Activated CD4-positive, alpha-beta T cell treated with anti-CD3 and anti-CD28 coated beads, Interleukin-2, amount 50 U/mL, for 1 hour (primary cell): ENCODE measurements at places on chromosomes 4 and X.

- peak; percentile 4 for DNase-seq
These were observed 152.0 kb upstream of the SLC4A4 start for GRCh38 chr4:71186566-71187403.

DNA sequence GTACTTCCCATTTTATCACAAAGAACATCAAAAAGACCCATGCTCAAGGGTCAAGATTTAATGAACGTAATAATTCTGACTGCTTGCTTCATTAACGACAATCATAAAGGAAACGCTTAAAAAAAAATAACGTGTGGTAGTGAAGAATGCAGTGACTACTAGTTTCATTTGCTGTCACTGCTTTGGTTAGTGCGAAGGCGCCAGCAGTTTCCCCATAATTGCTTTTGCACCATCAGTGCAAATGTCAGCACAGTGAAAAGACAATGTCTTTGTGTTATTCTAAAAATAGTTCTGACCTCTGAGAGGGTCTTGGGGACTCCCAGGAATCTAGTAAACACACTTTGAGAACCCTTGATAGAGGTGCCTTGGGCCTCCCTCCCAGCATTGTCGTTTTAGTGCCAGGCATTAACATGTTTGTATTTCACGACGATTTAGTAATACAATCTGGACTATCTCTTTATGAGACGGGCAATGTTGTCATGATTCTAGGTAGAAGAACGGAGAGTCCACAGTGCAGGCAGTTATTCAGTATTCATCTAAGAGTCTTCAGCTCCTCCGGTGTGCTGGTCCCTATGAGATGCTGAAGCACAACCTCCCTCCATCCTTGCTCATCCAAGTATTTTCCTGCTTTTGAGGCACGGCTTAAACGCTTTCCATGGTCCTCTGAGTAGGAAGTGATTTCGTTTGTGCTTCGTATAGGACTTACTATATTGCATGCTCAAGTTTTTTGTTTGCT lies 71.0 kb downstream of the AFF1 start:
- DNase-seq = no peak

- no peak for DNase-seq
These were observed 5.2 kb downstream of the PPAT start for GRCh38 chr4:56430203-56430602.

DNA sequence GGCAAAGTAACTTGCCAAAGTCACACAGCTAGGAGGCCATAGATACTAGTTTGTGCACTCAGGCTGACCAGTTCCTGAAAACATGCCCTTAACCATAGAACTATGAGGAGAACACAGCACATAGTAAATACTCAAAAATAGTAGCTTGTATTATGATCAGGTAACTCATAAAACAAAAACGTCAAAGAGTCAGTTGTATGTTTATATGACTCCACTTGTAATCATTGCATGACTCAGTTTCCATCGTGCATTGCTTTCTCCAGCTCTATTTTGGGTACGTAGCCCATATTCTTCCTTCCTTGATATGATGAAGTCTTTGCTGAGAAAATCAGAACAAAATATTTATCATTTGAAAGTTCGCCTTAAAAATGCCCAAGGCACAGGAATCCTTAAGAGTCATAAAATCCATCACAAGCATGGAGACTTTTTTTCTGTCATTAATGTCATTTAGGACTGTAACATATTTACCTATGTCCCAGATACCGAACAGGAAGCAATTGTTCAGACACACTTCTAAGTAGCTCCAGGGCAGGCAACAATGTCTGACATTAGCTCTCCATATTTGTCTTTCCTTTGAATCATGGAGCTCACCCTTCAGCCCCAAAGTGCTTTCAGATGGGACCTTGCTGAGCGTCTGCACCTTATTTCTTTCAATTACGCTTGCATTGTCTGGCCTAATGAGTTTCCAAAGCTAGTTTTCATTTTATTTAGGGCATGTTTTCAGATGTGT lies 11.2 kb upstream of the MID1 start:
- no peak for DNase-seq

GRCh38 chr4:81913427-81913879 lies 441.7 kb upstream of the RASGEF1B start:
- DNase-seq = peak; percentile 42

DNA sequence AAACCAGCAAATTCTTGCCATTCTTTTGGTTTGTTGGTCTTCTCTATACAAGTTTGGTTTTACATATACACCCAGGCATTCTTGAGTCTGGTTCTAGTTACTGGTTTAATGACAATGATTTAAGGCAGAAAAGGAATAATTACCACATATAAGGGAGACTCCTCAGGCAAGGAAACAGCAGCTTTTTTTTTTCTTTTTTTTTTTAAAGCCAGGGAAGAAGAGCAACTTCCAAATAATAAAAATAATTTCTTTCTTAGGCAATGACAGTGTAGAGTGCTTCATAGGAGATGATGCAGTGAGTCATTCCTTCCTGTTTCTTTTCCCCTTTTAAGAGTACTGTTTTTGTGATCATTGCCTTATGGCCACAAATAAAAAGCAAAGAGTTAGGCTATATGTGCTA lies 289.7 kb downstream of the DKK2 start:
- no peak for DNase-seq

- no peak for DNase-seq
These were observed 35.2 kb downstream of the ARHGEF6 start for GRCh38 chrX:136745215-136746173.

DNA sequence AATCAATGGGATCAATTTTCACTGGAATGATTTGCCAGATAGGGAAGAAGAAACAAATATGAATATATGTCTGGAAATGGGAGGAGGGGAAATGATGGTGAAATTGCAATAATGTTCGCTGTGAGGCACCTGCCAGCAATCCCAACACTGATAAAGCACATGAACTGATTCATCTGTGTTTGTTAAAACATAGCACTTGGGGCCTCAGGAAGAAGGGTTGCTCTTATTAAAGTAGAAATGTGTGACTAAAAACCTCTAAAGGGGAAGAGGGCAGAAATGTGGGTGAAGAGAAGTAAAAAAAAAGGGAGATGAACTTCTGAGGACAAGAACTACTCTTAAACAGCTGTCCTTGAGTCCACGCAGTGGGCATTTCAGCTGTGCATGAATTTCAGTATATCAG lies 101.4 kb downstream of the C4orf51 start:
- DNase-seq = no peak

- no peak for DNase-seq
These were observed 42.9 kb downstream of the EVC start for GRCh38 chr4:5753766-5754528.

DNA sequence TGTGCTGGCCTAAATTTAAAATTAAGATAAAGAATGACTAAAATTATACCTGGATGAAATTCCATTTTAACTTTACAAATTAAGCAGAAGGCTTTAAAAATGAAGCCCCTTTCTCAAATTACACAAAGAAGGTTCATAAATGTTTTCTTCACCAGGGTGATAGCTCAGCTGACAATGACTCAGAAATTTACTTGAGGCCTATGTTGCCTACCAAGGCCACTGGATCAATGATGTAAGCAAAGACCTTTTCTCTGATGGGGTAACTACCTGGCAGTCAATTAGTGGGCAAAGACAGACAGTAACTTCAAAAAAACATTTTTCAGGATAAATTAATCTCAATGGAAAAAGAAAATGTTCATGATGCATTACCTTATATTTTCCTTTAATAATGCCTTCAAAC lies 23.9 kb upstream of the GPR34 start:
- DNase-seq = no peak

GRCh38 chr4:37453281-37453998 lies 208.9 kb downstream of the NWD2 start:
- DNase-seq = peak; percentile 26

DNA sequence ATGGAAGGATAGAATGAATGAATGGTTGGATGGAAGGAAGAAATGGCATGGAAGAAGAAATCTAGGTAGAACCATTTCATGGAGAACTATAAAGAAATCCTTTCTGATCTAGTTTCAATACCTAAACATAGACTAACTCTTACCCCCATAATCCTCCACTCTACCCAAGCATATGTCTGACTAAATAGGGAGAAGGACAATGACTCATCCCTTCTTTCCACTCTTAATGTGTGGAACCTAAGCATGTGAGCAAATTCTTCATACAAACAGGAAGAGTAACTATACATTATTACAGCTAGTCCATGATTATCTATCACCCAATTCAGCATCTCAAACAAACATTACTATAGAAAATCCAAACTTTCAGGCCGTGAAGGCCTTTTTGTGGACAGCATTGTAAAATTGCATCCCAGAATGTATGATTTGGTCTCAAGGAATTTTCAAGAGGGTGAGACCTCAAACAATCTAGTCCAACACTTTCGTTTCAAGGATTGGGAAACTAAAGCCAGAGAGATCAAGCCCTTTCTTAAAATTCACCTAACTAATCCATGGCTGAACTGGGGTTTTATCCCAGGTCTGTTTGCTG lies 11.2 kb downstream of the C1QTNF7 start:
- no peak for DNase-seq

- no peak for DNase-seq
These were observed 225.3 kb upstream of the CXorf66 start for GRCh38 chrX:140190441-140191108.

DNA sequence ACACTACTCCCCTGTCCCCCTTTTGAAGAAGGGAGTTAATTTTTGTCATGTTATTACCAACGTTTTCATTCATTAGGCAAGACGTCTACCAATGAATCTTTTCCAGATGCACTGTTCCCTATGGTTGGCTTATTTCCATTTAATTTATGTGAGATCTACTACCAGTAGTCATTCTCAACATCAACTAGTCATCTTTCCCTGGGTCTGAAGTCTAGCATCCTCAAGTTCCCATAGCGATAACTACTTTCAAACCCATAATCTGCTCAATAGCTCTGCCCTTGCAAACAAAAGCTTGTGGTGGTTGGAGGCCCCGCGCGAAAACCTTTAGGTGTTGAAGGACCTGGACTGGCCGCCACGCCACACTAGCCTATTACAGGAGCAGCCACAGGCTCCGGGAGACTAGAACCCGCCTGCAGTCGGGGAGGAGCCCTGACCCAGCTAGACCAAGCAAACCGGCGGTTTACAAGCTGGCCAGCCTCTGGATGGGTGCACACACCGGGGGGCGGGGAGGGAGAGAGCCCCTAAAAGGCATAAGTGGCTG lies 746 bp downstream of the PPAT start:
- DNase-seq = peak; percentile 15

DNA sequence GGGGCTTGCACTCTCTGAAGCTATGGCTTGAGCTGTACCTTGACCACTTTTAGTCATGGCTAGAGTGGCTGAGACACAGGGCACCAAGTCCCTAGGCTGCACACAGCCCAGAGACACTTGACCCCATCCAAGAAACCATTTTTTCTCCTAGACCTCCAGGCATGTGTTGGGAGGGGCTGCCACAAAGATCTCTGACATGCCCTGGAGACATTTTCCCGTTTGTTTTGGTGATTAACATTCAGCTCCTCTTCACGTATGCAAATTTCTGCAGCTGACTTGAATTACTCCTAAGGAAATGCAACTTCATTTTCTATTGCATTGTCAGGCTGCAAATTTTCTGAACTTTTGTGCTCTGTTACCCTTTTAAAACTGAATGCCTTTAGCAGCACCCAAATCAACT lies 142.6 kb downstream of the TECRL start:
- no peak for DNase-seq

GRCh38 chr4:78693777-78694456 lies 82.2 kb upstream of the BMP2K start:
- no peak for DNase-seq

GRCh38 chrX:20988804-20989203 lies 385.4 kb upstream of the CNKSR2 start:
- DNase-seq = no peak

DNA sequence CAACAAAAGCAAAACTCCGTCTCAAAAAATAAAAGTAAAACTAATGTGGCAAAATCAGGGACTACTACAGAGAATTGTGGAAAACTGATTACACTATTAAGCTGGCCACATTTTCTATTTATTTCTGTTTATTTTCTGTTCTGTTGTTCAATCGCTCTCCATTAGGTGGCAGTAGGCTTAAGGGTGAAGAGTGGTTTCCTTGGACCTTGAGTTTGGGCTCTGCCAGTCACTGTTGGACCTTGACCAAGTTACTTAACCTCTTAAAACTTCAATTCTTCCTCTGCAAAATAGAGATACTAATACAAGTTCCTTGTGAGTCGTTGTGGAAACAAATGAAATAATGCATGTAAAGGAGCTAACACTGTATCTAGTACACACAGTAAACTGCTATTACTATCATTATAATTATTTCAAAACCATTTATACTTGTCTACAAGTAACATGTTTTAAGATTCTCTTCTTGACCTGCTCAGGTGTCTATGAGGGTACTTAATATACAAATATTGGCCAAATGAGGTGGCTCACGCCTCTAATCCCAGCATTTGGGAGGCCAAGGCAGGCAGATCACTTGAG lies 15.2 kb downstream of the HSD17B11 start:
- no peak for DNase-seq

DNA sequence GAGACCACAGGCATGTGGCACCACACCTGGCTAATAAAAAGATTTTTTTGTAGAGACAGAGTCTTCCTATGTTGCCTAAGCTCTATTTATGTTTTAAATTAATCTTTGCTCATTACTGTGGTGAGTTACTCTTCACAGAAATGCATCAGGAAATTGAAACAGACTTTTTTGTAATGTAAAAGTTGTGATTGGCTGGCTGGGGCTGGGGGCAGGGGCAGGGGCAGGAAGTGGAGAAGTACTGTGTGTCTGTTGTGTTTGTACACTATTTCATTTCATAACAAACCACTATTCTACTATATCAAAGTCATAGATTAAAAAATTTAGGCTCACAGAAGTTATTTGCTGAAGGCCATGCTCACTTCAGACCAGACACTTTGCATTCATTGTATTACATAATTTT lies 19.1 kb upstream of the ABRAXAS1 start:
- DNase-seq = peak; percentile 9

DNA sequence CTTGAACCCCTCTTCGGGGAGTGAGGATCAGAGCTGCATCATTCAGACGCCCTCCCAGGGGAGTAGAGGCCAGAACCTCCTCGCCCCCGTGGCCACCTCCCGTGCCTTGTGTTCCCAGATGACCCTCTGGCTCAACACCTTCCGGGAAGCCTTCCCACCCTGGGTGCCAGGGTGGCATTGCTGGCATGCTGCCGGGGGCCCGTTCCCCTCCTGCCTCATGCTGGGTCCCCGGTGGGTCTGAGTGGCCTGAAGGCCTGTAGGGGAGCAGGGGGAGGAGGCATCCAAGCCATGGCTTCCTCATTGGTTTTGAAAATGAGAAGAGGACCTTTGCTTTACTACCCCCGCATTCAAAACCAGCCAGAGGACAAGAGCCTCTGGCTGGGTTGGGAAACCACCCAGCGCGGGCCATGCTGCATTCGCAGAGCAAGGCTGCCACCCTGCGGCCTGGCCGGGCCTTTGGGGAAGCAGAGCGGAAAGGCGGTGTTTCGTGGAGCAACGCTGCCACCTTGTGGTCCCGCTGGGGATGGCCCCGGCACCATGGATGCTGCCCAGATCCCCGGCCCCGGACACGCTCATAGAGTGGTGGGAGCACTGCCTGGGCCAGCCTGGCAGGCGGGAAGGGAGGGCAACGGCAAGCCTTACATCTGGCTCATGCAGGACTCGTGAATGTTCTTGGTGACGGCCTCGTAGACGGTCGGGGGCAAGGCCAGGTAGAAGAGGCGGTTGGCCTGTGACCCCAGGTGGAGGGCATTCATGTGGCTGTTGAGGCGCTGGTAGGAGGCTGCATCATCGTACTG lies 11.9 kb downstream of the G6PD start:
- DNase-seq = peak; percentile 86
